ENCODE measurements at places on chromosomes 2 and 18. TPM values are rescaled to one million over a fixed set of nuclear protein-coding genes. Genes with fewer than 3 reads are reported as not detected.
A peak's percentile ranks its signal among the peaks of the same experiment; 100 is the strongest.

GRCh38 chr2:189570570-189571031 lies 10.0 kb downstream of the SLC40A1 start:
- H3K36me3 ChIP-seq: peaks cover 67% of the 10 kb centered on the region
- no peak overlapping the region for H3K4me3 ChIP-seq
- H3K4me1 ChIP-seq: no peaks in the 10 kb centered on the region
- H3K27me3 ChIP-seq: no peaks in the 10 kb centered on the region
- no peak for DNase-seq
- H3K27ac ChIP-seq: no peak overlapping the region

DNA sequence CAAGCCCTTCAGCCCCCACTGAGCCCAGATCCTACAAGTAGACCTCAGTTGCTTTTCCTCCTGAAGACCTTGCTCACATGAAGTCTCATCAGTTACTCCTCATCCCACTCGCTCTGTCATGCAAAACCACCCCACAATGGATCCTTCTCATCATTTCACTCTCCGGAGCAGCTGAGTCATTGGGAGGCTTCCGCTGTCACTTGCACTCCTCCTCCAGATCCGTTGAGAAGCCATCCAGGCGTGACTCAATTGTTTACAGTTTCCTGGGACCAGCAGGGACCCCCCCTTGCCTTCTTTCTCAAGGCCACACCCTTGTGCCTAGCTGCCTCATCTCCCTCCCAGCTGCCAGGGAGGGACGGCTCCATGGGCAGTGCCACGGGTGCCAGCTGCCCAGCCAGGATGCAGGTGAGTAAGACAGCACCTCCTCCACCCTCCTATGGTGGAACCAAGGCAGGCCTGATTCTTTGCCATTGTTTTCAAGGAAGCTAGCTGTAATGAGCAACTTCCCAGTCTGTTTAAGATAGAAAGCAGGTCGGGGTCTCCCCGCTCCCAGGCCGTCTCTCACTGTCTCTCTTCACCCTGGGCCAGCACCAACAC lies 16.3 kb downstream of the GPR55 start:
- H3K27ac ChIP-seq: no peak overlapping the region
- no peaks in the 10 kb centered on the region for H3K27me3 ChIP-seq
- H3K4me1 ChIP-seq: no peaks in the 10 kb centered on the region
- DNase-seq: no peak

DNA sequence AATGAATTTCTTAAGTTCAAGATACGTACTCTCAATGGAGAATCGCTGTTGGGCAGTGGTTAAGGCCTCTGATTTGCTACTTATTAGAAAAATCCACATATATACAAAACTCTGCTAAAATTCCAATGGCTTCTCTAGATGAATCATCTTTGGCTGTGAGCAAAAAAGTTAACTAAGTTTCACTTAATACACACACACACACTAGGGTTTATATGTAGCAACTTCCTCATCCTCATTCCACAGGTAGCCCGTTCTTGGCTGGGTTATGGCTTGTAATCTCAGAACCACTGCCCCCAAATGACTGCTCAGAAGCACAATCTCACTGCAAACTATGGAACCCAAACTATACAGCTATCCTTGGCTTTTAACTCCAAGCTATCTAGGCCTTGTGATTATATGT lies 99.7 kb downstream of the SMAD2 start:
- H3K27ac ChIP-seq: no peak overlapping the region
- no peak for DNase-seq
- no peak overlapping the region for H3K4me3 ChIP-seq
- no peaks in the 10 kb centered on the region for H3K27me3 ChIP-seq
- H3K36me3 ChIP-seq: no peaks in the 10 kb centered on the region
- no peaks in the 10 kb centered on the region for H3K4me1 ChIP-seq

GRCh38 chr2:213232649-213233437 lies 51.4 kb upstream of the SPAG16 start:
- no peak for DNase-seq
- no peaks in the 10 kb centered on the region for H3K4me1 ChIP-seq
- H3K36me3 ChIP-seq: no peaks in the 10 kb centered on the region
- no peak overlapping the region for H3K4me3 ChIP-seq
- H3K27me3 ChIP-seq: no peaks in the 10 kb centered on the region

WNT6 gene
- total RNA-seq: 2.4 TPM

- no peaks in the 10 kb centered on the region for H3K36me3 ChIP-seq
- no peak overlapping the region for H3K4me3 ChIP-seq
These were observed 90.5 kb downstream of the ICOS start for GRCh38 chr2:204027091-204027490.

DNA sequence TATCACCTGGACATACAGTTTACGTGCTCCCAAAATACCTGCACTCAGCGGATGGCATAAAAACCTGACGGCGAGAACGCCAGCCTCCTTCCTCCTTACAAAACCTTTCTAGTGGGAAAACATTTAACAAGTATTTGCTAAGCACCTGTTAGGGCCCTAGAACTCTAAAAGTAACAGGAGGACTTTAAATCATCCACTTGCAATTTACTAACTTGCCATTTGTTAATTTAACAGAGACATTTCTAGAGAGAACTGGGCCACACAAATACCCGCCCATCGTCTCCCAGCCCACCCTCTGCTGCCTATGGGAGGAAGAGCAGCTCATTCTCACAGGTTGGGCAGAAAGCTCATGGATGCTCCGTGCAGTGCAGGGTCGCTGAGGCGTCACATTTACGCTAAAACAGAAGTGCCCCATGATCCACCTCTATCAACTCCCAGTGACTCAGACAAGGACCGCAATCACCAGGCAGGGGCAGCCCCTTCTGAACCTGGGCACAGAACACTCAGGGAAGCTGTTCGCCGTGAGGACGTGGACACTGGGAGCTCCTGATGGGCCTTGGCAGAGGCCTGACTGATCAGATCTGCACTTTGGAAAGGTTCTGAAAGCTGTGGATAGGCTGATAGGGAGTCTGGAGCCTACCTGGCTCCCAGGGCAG lies 106.9 kb downstream of the HDAC4 start:
- H3K27me3 ChIP-seq: no peaks in the 10 kb centered on the region
- H3K4me1 ChIP-seq: peaks cover 76% of the 10 kb centered on the region
- H3K27ac ChIP-seq: peak overlapping the region; percentile 79
- no peaks in the 10 kb centered on the region for H3K36me3 ChIP-seq
- no peak overlapping the region for H3K4me3 ChIP-seq

DNA sequence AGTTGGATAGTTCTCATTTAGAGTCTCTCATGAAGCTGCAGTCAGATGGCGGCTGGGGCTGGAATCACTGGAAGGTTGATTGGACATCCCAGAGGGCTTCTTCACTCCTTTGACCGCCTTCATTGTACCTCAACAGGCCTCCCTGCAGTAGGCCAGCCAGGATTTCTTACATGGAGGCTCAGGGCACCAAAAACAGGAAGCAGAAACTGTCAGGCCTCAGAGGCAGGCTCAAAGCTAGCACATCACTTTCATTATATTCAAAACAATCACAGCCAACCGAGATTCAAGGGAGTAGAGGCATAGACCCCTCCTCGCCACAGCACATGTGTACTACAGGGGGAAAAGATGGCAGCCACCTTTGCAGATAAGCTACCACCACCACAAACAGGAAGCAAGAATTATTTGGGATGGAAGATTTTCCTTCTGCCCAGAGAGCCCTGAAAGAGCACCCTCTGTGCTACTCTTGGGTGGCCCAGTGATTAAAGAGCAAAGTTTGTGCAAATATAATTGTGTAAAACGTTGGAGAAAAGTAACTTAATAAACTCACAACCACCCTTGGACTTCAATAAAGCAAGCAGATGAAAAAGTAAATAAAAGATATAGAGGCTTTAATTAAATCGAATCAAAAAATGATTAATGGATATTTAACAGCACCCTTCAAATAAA lies 155.3 kb downstream of the GFPT1 start:
- no peaks in the 10 kb centered on the region for H3K4me1 ChIP-seq
- no peak overlapping the region for H3K27ac ChIP-seq
- no peak overlapping the region for H3K4me3 ChIP-seq
- H3K27me3 ChIP-seq: no peaks in the 10 kb centered on the region

GRCh38 chr2:196481324-196481697 lies 158.2 kb upstream of the CCDC150 start:
- no peak overlapping the region for H3K4me3 ChIP-seq
- no peaks in the 10 kb centered on the region for H3K4me1 ChIP-seq
- H3K27ac ChIP-seq: no peak overlapping the region
- no peaks in the 10 kb centered on the region for H3K36me3 ChIP-seq

RNF152 gene
- total RNA-seq: 7.7 TPM

ZNF638 gene
- 77.9 TPM for total RNA-seq

DNA sequence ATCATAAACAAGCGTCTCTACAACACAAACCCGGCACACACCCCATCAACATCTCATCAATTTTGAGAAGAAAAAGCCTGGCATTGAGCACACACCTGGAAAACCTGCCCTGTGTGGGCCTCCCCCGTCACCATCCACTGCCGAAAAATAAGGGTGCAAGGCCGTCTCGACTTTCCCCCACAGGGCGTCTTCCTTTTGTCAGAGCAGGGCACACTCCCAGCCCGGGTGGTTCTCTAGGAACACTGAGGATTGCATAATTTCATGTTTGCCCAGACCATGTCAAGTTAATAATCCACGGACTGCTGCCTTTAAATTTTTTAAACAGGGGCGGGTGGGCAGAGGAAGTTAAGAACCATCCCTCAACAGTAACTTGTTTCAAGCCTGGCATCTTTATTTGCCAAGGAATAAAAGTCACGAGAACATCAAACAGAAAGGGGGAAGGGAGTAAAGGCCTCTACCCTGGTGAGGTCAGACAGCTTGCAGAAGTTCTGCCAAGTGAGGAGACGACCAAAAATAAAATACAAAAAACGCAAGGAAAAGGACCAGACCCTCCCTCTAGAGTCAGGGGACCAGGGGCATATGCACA lies 2.1 kb downstream of the TFCP2L1 start:
- H3K4me1 ChIP-seq: peaks cover 12% of the 10 kb centered on the region
- no peak overlapping the region for H3K4me3 ChIP-seq
- H3K36me3 ChIP-seq: no peaks in the 10 kb centered on the region
- no peak for DNase-seq
- H3K27ac ChIP-seq: no peak overlapping the region

- peaks cover 38% of the 10 kb centered on the region for H3K4me1 ChIP-seq
- H3K27ac ChIP-seq: no peak overlapping the region
- no peaks in the 10 kb centered on the region for H3K27me3 ChIP-seq
- no peak for DNase-seq
These were observed 135.5 kb downstream of the GAREM1 start for GRCh38 chr18:32335228-32335627.

FOXD4L1 gene
- not detected for total RNA-seq

CROCC2 gene
- not detected for total RNA-seq

DNA sequence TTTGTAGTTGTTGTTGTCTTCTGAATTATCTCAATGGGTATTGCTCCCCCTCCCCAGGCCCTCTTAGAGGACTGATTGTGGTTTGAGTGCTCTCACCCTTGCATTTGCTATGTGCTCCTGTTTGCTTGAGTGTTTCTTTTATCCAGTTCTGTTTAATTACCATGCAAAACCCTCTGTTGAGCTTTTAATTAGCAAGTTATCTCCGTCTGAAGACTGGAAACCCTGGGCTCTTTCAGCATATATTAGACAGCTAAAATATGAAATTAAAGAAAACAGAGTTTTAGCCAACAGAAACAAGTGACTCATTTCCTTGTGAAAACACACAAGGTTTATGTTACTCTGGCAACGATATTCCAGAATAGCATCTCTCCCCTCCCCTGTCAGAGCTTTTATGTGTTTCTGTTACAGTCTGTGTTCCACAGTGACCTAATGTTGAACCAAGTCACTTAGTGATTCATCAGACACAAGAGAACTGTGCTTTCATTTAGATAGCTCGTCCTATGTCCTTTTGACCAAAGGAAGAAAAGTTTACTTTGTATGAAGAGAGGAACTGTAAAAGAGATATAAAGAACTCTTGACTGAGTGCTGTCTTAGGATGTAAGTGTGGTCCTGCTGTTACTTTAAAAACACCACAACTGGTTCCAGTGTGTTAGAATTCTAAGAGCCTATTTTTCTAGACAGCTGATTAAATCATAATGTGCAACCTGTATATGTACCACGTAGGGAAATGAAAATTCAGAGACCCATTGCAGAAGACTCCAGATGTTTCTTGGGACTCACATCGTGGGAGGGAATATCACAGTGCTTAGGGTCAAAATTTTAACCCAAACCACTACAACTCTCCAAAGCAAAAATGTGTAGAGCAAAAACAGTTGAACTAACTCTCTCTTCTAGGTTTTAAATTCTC lies 172.8 kb upstream of the RBMS1 start:
- peak overlapping the region; percentile 23 for H3K4me3 ChIP-seq
- no peaks in the 10 kb centered on the region for H3K4me1 ChIP-seq
- no peaks in the 10 kb centered on the region for H3K27me3 ChIP-seq
- H3K27ac ChIP-seq: peak overlapping the region; percentile 71
- H3K36me3 ChIP-seq: no peaks in the 10 kb centered on the region

SPHKAP gene
- total RNA-seq: 23.5 TPM

DNA sequence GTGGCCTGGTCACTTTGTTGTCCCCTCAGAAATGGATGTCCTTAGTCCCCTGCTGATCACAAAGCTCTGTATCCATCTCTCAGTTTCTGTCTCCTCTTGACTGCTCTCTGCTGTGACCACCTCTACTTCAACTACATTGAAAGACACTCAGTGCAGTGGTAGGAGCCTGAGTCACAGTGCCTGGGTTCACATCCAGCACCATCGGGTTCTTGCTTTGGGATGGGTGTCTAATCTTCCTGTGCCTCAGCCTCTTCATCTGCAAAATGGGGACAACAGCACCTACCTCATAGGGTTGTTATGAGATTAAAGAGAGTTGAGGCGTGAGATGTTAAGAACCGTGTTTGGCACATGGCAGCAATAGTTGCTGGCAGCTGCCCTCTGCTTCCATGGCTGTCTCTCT lies 30.6 kb downstream of the YPEL5 start:
- no peak for DNase-seq
- H3K27ac ChIP-seq: no peak overlapping the region
- H3K4me1 ChIP-seq: peaks cover 28% of the 10 kb centered on the region
- no peak overlapping the region for H3K4me3 ChIP-seq
- H3K36me3 ChIP-seq: no peaks in the 10 kb centered on the region
- no peaks in the 10 kb centered on the region for H3K27me3 ChIP-seq

DNA sequence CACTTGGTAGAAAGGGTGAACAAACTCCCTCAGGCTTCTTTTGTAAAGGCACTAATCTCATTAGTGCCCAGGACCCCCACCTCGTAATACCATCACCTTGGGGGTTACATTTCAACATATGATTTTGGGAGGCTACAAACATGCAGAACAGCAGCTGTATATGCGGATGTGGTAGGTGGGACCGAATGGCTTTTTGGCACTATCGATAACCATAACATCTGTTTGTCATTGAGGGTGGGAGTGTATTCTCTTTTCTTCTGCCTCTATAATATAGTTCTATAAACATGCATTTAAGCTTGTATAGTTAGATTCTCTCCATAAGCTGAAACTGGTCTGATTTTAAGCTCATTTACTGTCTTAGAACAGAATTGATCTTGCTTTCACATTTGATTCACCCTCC lies 239.1 kb upstream of the BOD1L2 start:
- no peak overlapping the region for H3K4me3 ChIP-seq
- no peaks in the 10 kb centered on the region for H3K36me3 ChIP-seq
- H3K27ac ChIP-seq: no peak overlapping the region
- no peaks in the 10 kb centered on the region for H3K4me1 ChIP-seq

GRCh38 chr2:241734208-241734466 lies 293 bp upstream of the D2HGDH start:
- peak overlapping the region; percentile 21 for H3K4me3 ChIP-seq
- H3K4me1 ChIP-seq: peaks cover 13% of the 10 kb centered on the region
- no peaks in the 10 kb centered on the region for H3K27me3 ChIP-seq
- DNase-seq: no peak

CBLN2 gene
- total RNA-seq: 2.7 TPM

- no peaks in the 10 kb centered on the region for H3K27me3 ChIP-seq
- no peak overlapping the region for H3K27ac ChIP-seq
- no peaks in the 10 kb centered on the region for H3K36me3 ChIP-seq
These were observed 123.9 kb downstream of the CACNB4 start for GRCh38 chr2:151974988-151975387.

- DNase-seq: no peak
- H3K4me1 ChIP-seq: no peaks in the 10 kb centered on the region
- H3K27ac ChIP-seq: no peak overlapping the region
- H3K36me3 ChIP-seq: peaks cover 6% of the 10 kb centered on the region
- H3K4me3 ChIP-seq: no peak overlapping the region
- H3K27me3 ChIP-seq: no peaks in the 10 kb centered on the region
These were observed 20.6 kb downstream of the TMEM87B start for GRCh38 chr2:112075490-112076260.
